Activated T-helper 1 cell treated with anti-CD3 and anti-CD28 coated beads, Interleukin-2, amount 50 U/mL, for 16 hours (primary cell): ENCODE measurements at places on chromosomes 1 and 21.
A peak's percentile ranks its signal among the peaks of the same experiment; 100 is the strongest.

DNA sequence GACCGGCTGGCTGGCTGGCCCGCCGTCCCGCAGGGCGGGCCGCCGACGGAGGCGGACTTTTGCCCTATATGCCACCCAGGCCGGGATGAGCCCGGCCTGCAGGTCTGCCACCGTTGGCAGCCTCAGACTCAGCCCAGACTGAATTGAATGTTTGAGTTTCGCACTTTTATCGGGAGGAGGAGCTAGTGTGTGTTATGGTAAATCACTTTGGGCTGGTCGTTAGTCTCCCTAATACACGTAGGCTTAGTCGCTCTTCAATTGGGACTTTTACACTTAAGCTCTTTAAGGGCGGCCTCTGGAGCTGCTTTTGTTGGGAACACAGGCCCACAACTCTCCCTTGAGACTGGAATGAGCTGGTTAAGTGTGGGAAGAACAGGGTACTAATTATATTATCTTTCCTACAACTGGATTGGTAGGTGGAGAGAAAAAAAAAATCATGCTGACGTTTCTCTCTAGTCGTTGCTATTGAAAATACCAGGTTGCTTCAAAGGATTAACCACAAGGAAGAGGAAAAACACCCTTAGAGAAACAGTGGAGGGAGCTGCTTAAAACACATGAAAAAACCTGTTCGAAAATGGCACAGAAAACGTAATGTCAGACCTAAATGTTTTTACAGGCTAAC lies 1.4 kb upstream of the IRF2BP2 start:
- peak; percentile 22 for DNase-seq

GRCh38 chr1:67226688-67227087 lies 60.4 kb downstream of the IL23R start:
- no peak for DNase-seq

DNA sequence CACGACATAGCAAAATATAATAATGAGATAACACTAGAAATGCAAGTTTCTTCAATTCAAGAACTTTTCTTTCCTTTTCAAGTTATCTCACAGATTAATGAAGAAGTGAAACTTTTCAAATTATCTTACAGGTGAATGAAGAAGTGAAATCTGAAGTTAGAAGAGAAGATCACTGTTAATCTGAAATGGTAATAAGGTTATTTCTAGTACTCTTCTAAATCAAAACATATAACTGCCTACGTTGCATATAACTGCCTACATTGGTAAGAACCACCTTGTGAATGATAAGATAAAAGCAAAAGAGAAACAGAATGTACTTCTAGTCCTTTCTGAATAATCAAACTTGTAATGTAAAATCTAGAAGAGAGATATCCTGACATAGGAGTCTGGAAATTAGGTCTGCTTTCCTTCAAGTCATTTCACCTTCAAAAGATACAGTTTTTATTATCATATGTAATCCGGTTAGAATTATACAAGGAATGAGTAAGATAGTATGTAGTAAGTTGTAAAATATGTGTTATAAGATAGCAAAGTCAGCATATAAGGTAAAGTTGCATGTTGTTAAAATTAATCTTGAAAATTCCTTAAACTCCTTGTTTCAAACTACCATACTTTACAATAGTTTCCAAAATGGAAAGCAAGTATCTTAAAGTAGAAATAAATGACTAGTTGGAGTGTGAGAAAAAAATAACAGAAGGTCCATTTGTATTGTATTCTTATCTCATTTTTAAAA lies 522.4 kb upstream of the ZRANB2 start:
- no peak for DNase-seq

DNA sequence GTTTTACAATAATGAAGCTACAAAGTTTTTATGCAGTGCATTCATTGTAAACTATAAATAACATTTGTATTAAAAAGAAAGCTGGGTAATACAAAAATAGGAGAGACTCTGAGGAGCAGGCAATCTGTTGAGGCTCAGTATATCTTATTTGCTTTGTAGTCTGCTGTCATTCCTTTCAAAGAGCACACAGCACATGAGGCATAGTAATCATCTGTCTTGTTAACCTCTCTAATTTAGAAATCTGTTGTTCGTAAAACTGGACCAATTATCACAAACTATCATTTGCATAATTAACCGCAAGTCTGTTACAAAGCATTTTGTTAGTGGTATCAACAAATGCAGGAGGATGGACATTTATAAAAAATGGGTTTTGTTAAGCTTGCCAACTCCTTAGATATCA lies 51.0 kb downstream of the SELENOF start:
- DNase-seq: no peak

- no peak for DNase-seq
Observed at GRCh38 chr1:2861988-2862813, 60.7 kb upstream of the TTC34 start.

- no peak for DNase-seq
Observed at GRCh38 chr1:99674115-99675064, 28.5 kb downstream of the PALMD start.

GRCh38 chr1:198563583-198563982 lies 23.1 kb upstream of the ATP6V1G3 start:
- DNase-seq: no peak

- no peak for DNase-seq
Observed at GRCh38 chr1:155128755-155129473, 1.2 kb downstream of the EFNA1 start.

GRCh38 chr1:226845624-226846023 lies 24.8 kb upstream of the PSEN2 start:
- DNase-seq: no peak

GRCh38 chr1:198660341-198661261 lies 21.8 kb downstream of the PTPRC start:
- no peak for DNase-seq

DNA sequence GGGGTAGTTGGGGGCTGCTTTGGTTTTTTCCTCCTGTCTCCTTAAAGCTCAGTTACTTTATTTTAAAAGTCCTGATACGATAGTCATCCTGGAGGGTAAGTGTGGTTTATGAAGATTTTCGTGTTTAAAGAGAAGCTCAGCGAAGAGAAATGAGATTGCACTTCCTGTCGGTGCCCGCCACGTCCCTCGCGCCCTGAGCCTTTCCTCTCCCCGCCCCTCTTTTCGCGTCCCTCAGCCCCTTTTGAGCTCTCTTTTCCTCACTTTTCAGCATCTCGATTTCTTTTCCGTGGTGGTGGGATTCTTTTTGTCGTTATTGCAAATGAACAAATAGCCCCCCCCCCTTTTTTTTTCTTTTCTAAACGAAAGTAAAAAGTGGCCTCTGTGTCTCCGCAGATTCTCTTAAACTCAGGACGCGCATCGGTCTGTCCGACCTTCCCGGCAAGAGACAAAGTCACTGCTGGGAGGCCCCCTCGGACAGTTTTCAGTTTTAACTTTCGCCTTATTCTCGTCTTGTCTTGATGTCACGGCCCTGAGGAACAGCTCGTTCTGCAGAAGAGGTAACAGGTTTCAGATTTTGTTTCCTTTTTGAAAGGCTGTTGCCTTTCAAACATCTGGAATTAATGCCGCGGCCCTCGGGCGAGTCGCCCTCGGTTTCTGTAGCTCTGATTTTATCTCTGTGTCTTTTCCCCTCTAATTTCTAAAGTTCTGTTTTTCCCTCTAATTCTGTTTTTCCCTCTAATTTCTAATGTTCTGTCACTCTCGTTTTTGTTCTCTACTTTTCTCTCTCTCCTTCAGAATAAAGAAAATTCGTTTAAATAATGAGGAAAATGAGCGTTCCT lies 1.0 kb upstream of the DMRTA2 start:
- no peak for DNase-seq

- DNase-seq: no peak
Observed at GRCh38 chr1:80982831-80983230, 817.9 kb upstream of the ADGRL2 start.

GRCh38 chr1:26300578-26301275 lies 5.7 kb downstream of the UBXN11 start:
- no peak for DNase-seq

DNA sequence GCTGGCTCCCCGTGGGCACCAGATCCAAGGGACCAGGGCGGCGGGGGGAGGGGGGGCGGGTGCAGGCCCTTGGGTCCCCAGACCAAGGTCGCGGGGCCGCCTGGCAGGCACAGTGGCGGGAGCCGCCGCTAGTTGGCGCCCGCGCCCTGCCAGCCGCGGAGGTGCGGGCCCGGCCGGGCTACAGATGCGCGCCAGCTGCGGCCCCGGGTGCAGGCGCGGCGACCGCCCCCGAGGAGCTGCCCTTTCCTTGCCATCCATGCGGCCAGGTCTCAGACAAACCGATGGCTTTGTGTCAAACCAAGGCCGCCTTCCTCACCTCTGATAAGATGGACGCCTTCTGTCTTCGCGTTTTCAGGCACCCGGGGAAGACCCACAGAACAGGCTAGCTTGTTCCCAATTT lies 2.2 kb upstream of the RUNX3 start:
- peak; percentile 36 for DNase-seq

GRCh38 chr1:58476179-58476578 lies 70.3 kb downstream of the OMA1 start:
- DNase-seq: no peak

GRCh38 chr21:16199539-16199938 lies 469.8 kb downstream of the USP25 start:
- DNase-seq: no peak

DNA sequence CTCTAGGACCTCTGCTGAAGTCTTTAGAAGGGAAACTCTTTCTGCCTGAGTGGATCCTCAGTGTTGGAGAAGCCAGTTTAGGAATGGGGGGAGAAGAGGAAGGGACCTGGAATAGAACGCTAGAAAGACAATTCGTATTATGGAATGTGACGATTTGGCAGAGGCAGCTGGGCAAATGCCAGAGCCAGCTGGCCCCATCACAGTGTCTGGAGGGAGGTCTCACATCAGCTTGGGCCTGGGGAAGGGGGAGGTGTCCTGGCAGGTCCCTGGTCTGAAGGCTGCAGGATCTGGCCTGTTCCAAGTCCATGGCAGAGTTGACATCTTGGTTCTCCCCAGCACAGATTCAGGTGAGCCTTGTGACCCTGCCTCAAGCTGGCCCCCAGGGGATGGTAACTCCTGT lies 11.3 kb downstream of the TMCC2 start:
- DNase-seq: no peak

DNA sequence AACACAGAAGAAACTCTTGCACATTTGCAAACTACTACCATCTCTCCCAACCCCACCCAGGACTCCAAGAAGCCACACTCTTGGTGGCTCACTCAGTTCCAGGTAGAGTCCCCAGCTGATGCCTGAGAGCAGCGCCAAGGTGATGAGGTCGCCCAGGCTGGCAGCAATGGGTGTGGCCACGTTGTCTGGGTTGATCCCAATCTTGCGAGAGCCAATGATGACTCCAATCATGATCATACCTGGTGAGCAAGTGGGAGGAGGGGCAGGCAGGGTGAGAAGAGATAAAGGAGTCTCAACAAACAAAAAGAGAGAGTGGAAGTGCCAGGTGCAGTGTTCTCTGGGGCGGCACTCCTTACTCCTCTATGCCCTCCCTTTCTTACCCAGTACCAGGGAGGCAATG lies 14.4 kb downstream of the SLC41A1 start:
- no peak for DNase-seq

DNA sequence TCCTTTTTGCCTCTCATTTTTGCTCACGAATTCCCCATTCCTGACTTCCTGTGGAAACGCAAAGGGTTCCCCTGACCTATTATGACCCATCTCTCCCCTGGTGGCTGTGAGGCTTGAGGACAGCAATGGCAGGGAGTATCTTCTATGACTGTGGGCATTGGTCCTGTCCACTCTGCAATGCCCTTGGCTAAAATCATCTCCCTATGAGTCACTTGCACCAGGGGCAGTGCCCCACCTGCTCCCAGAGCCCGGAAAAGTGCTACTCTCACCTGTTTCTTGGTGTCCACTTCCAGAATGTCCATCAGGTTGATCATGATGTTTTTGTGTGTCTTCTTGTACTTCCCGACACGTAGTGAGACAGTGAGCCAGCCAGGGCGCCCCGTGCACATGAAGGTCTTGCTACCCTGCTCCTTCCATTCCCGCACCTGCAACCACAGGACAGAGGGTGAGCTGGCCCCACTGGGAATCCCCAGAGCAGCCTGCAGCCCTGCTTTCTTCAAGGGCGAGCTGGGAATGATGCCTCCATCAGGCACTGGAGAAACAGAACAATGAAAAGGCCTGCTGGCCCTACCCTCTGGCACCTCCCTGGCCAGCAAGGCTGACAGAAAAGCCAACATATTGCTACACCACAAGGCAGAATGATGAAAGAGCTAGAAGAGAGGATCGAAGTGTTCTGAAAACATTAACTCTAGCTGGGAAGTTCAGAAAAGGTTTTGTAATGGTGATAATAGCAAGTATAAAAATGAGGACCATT lies 3.5 kb downstream of the DHCR24 start:
- no peak for DNase-seq

GRCh38 chr1:16206547-16207317 lies 5.7 kb downstream of the ARHGEF19 start:
- peak; percentile 83 for DNase-seq

DNA sequence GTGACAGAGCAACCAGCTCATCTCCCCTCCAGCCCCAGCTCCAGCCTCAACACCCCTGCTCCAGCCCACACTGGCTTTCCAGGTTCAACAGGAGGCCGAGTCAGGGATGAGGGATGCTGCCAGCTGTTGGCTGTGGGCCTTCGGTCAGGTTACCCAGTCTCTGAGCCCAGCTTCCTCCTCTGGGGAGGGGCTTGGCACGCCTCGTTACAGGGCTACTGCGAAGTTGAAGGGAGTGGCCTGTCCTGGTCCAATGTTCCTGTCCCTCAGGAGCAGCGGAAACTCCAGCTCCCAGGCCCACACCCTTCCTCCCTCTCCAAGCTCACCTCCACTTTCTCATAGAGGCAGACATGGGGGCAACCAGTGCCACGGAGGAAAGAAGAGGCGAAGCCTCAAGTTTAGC lies 15.1 kb upstream of the TAS1R2 start:
- DNase-seq: no peak

GRCh38 chr1:108502624-108503023 lies 52.5 kb downstream of the NBPF6 start:
- no peak for DNase-seq

DNA sequence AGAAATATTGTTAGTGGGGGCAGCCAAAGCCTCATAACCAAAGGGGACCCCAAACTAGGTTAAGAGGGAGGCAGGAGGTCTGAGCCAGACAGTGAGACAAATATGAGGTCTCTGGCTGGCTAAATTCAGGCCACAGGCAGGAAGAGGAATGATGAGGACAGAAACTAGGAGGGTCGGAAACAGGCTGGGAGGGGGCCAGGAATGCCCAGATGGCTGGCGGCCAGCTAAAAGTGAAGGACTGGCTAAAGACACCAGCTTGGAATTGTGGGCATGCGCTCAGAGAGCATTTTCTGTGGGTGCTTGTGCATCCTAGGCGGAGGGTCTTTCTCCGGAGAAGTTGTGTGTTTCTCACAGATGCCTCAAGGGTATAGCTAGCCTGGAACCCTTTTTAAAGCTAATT lies 77.0 kb downstream of the PGM1 start:
- DNase-seq: no peak

- no peak for DNase-seq
Observed at GRCh38 chr1:2624735-2625300, 8.0 kb downstream of the MMEL1 start.

GRCh38 chr1:209625791-209626285 lies 26.4 kb downstream of the LAMB3 start:
- no peak for DNase-seq

DNA sequence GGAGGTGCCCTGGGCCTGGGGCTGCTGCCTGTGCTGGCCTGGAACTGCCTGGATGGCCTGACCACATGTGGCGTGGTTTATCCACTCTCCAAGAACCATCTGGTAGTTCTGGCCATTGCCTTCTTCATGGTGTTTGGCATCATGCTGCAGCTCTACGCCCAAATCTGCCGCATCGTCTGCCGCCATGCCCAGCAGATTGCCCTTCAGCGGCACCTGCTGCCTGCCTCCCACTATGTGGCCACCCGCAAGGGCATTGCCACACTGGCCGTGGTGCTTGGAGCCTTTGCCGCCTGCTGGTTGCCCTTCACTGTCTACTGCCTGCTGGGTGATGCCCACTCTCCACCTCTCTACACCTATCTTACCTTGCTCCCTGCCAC lies 1.8 kb downstream of the GPR3 start:
- no peak for DNase-seq
